Midbrain (tissue), 1 donor: ENCODE measurements at places on chromosomes 12 and 14.

- no peak for DNase-seq
These were observed 2.9 kb downstream of the TMEM121 start for GRCh38 chr14:105529319-105529568.

GRCh38 chr12:75818863-75819262 lies 212.7 kb downstream of the PHLDA1 start:
- no peak for DNase-seq

- no peak for DNase-seq
These were observed 7.8 kb downstream of the RPAP3 start for GRCh38 chr12:47698055-47698454.

DNA sequence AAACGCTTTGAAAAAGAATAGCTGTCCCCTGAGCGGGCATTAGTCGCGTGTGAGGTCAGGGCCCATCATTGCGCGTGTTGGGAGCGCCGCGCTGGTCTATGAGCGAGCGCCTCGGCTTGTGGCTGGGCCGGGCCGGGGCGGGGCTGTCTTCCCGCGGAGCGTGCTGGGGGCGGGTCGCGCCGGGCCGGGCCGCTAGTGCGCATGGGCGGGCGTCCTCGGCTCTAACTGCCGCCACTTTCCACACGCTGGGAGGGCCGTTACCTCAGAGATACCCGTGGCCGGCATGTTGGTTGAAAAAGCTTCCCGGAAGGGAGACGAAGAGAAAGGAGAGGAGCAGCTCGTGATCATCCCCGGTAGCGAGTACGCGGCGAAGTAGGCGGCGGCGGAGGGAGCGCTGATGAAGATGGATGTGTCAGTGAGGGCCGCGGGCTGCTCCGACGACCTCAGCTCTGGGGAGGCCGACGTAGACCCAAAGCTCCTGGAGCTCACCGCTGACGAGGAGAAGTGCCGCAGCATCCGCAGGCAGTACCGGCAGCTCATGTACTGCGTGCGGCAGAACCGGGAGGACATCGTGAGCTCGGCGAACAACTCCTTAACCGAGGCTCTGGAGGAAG lies at the start of gene EID3:
TSS of gene EID3 (plus strand) at position 202 of the 614 bp plus-strand sequence. CDS start at position 398, 196 bp downstream.
- peak; percentile 88 for DNase-seq

DNA sequence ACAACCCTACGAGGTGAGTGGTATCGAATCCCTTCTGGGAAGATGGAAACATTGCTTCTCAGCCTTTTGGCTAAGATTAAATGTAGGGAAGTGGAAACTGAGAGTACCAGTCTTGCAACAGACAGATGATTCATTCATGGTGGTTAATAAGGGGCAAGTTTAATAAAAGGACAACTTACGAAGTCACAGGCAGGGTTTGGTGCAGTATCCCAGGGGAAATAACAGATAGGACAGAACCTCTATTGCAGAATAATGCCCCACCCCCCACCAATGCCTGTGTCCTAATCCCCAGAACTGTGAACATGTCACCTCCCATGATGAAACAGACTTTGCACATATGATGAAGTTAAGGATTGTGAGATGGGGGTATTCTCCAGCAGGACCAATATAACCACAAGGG lies 212.5 kb downstream of the TBX5 start:
- DNase-seq: no peak
